ENCODE measurements at places on chromosomes 4 and X.
A peak's percentile ranks its signal among the peaks of the same experiment; 100 is the strongest.

GRCh38 chr4:16967722-16968121 is 69.3 kb upstream of the LDB2 start:
- DNase-seq: no peak

- no peak for DNase-seq
Observed at GRCh38 chr4:40627540-40627939, 2.1 kb downstream of the RBM47 start.

- no peak for DNase-seq
Observed at GRCh38 chr4:42436928-42437565, 39.8 kb downstream of the SHISA3 start.

DNA sequence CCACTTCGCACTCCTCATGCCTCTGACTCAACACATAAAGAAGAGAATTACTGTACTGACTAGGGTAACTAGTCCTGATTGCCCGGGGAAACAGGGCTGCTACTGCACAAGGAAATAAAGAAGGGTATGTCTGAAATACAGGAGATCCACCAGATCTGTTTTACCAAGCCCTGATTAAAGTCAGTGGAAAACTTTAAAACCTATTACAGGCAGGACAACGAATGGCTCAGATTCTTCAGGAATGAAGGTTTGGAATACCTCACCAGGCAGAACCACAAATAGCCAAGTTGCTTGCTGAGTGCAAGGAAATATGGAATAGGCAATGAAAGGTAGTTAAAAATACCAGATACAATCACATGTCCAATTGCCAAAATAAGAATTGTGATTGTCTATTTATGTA is 17.3 kb downstream of the LAMTOR3 start:
- DNase-seq: no peak

DNA sequence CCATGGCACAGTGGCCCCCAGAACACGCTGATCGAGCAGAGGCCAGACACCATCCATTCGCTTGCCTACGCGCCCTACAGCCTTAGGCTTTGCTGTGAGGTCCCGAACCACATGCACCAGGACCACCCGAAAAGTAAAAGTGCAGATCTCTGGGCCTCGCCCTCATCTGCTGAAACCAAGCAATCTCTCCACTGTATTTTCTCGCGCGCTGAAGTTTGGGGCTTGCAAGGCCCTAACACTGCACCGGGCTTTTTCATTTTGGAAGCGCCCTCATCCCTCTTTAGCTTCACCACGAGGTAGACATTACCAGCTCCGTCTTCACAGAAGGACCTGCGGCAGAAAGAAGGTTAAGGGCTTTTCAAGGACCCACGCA is 21.2 kb downstream of the NKX3-2 start:
- no peak for DNase-seq

DNA sequence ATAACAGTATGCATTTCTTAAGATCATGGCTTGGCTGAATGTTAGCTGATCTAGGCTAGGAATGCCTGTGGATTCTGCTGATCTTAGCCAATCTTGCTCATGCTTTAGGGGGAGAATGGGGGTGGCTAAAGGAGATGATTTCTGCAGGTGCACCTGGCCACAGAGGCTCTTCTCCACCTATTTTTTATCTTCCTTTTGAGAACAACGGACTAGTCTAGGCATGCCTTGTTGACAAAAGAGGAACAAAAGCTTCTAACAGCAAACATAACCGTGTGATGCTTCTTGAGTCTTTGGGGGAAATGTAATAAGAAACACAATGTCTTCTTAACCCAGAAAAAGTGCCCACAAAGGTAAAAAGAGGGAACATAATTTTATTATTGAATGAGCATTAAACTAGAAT is 743.5 kb downstream of the ARAP2 start:
- DNase-seq: no peak

GRCh38 chrX:152600853-152601633 is 36.7 kb upstream of the GABRQ start:
- no peak for DNase-seq

DNA sequence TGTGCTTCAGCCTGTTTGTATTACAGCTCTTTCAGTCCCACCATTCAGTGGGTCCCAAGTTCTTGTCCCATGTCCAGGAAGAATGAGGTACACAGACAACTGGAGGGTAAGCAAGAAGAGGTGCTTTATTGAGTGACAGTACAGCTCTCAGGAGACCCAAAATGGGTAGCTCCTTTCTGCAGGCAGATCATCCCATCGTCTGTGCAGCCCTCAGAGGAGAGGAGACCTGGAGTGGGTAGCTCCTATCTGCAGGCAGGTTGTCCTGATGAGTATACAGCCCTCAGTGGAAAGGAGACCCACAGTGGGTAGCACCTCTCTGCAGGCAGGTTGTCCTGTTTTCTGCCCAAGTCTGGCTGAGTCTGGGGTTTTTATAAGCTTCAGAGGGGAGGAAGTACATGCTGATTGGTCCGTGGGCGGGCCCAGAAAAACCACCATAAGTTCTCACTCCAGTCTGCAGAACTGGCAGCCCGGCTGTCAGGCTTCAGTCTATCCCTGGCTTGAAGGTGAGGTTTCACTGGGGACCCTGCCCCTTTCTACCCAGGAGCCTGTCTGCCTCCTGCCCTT is 18.0 kb downstream of the GRK4 start:
- DNase-seq: no peak

DNA sequence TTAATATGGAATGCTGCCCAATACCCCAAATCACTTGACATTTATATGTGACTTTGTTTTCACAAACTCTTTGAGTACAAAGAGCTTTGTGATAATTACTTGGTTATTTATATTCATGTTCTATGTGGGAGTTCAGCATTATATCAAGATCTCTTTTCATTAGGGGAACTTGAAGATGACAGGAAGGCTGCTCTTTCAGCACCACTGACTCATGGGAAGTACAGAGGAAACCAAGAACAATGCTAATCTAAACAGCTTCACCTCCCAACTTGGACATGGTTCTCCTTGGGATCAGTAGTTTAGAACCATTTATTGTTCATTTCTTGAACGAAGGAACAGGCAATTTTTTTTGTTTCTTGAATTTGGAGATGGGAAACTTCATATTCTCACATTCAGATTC is 184.0 kb upstream of the AFF2 start:
- no peak for DNase-seq

- no peak for DNase-seq
Observed at GRCh38 chrX:38221391-38221929, 789 bp upstream of the SRPX start.

GRCh38 chr4:148737061-148737770 is 295.0 kb upstream of the NR3C2 start:
- no peak for DNase-seq

- no peak for DNase-seq
Observed at GRCh38 chrX:71910986-71911730, 513 bp downstream of the NHSL2 start.

GRCh38 chr4:145766273-145766672 is 86.3 kb downstream of the C4orf51 start:
- no peak for DNase-seq

DNA sequence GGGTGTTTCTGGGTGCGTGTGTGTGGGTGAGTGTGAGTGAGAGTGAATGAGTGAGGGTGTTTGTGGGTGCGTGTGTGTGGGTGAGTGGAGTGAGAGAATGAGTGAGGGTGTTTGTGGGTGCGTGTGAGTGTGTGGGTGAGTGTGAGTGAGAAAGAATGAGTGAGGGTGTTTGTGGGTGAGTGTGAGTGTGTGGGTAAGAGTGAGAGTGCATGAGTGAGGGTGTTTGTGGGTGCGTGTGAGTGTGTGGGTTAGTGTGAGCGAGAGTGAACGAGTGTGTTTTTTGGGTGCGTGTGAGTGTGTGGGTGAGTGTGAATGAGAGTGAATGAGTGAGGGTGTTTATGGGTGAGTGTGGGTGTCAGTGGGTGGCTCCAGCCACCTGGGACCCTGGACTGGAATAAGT is 1676.1 kb upstream of the TENM3 start:
- no peak for DNase-seq

DNA sequence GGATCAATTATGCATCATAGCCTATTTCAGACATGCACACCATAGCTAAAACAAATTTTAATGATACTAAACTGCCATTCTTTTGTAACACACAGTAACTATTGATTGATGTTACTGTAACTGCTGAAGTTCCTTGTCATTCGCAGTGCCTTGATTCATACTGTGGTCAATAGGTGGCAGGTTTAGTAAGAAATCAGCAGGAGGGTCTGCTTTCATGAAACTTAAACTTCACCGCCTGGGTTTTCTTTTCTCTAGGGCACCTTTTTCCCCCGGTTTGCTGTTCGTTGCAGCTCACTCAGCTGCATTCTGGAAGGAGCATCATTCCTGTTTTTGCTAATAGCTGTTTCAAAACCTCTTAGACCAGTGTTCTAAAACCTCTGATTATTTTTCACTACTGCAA is 88.1 kb downstream of the RPA4 start:
- DNase-seq: no peak

DNA sequence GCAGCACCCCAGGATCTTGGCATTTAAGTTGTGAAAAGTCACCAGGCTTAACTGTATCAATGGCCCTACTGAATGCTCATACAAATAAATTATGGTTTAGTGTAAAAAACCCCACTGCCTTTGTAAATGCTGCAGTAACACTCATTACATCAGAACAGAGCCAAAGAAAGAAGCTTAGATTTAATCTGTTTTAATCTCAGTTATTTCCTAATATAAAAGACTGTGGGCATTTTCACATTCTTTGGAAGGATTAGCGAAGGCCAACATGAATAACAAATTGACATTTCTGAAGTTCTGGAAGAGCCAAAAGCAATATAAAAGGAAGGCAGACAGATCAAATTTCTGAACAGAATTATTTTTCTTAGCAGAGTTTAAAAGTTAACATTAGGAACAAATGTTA is 140.0 kb upstream of the HCCS start:
- DNase-seq: no peak

GRCh38 chr4:15470128-15470475 is 420 bp downstream of the CC2D2A start:
- no peak for DNase-seq

DNA sequence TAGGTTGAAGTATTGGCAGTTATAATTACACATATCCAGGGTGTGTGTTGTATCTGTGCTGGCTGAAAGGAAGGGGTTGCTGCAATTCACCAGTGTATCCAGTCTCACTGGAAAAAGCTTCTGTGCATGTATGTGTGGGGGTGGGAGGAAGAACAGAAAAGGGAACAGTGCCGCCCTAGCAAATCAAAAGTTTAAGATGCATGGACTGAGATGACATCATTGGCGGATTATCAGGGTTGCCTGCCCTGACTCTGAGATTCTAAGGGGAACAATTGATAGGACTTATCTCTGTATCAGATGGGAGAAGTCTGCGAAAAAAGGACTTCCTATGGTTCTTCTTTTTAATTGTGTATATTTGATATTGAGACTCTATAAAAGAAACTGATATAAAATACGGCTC is 3.5 kb downstream of the SLC25A43 start:
- no peak for DNase-seq

DNA sequence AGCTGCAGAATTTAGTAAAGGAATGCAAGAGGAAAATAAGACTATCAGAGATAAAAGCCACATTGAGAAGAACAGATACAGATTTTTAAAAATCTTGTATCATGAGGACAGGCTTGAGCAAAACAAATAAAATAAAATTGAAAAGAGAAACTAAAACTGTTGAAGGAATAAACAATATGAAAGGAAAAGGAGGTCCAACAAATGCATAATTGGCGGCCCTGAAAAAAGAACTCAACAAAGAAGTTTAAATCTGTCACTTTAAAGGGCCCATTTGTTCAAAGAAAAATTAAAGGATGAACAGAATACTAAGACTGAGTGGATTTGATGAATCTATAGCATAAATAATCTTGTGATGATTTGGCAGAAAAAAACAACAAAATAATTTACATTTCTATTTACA is 36.5 kb downstream of the TMPRSS11B start:
- DNase-seq: no peak

DNA sequence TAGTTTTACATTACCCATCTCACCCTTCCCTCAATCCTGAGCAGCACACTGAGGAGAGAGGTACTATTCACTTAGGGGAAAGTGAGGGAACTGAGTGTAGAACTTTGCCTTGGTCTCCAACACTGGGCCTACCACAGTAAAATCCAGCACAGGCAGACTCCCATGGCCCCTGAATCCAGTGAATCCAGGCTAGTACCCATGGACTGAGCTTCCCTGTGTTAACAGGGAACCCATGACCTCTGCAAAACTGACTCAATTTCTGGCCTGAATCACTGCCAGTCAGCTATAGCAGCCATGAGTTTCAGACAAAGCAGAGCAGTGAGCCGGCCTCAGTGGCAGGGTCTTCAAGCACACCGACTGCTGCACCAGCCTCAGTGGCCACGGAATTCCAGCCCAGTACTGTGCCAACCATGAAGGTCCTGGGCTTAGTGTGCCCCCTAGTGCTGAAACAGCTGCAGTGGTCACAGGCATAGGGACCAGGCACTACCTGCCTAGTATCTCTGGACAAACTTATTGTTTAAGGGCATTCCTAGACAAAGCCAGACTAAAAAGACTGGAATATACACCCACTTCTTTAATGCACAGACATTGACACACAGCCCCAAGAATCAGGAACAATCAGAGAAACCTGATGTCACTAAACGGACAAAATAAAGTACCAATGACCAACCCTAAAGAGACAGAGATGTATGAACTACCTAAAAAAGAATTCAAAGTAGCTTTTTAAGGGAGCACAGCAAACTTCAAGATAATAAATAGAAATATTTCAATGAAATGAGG is 127.4 kb upstream of the RPL34 start:
- no peak for DNase-seq

- DNase-seq: no peak
Observed at GRCh38 chr4:7591409-7592053, 156.8 kb upstream of the PSAPL1 start.

- no peak for DNase-seq
Observed at GRCh38 chr4:116926631-116927295, 158.6 kb downstream of the TRAM1L1 start.

- no peak for DNase-seq
Observed at GRCh38 chr4:55442541-55442940, 46.8 kb downstream of the TMEM165 start.

- DNase-seq: peak; percentile 65
Observed at GRCh38 chrX:68894513-68895340, 65.9 kb downstream of the EFNB1 start.

- DNase-seq: no peak
Observed at GRCh38 chr4:1244081-1244977, 4.6 kb downstream of the CTBP1 start.

DNA sequence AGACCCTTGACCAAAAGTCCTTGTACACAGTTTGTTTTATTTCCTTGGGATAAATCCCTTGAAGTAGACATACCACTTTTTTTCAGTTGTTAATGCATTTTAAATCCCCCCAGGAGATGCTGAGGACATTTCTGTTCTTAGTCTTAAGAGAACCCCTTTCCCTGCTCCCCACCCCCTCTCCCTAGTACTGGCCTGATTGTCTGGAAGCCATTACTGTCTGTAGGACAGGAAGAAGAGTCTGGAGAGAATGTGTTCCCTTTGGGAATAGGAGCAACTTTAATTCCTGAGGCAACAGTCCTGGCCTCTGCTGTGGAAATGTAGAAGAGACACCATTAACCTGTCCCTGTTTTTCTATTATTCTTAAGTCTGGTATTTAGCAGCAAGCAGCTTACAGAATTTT is 52.3 kb upstream of the TMEM131L start:
- no peak for DNase-seq
